ENCODE measurements at places on chromosomes 12 and 14.

GRCh38 chr14:51160871-51161270, 66.0 kb upstream of the TRIM9 start:
- ATAC-seq: no peak

DNA sequence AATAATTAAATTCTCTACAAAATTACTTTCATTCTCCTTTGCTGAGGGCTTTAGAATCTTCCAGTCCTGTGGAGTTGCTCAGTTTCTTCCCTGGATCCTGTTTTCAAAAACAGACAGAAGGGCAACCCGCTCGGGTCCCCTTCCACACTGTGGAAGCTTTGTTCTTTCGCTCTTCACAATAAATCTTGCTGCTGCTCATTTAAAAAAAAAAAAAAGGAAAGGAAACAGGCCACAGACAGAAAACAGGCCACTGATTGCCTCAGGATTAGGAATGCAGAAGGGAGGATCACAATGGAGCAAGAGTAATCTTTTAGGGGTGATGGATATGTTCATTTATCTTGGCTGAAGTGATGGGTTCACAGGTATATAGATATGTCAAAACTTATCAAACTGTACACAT, 29.5 kb upstream of the HIGD1C start:
- no peak for ATAC-seq

GRCh38 chr12:94839347-94839746, 164.2 kb downstream of the NDUFA12 start:
- ATAC-seq: no peak

- ATAC-seq: no peak
Measured at GRCh38 chr14:85239791-85240190, 290.2 kb upstream of the FLRT2 start.

DNA sequence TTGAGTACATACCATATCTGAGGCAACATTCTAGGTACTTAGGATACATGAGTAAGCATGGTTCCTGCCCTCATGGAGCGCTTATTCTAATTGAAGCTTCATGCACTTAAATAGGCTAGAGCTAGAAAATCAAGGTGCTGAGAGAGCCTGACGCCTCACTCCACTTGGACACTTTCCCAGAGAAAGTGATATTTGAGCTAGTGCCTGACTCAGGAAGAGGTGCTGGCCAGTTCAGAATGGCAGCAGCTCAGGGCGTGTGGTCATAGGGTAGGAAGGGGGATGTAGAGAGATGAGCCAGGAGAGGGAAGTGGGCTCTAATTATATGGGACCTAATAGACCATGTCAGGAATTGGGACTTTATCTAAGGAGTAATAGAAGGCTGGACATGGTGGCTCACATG, 33.3 kb downstream of the TULP3 start:
- no peak for ATAC-seq
